ENCODE measurements at places on chromosomes 12 and 14.

- DNase-seq: no peak
These were observed 69.3 kb upstream of the ADAMTS20 start for GRCh38 chr12:43621262-43621661.

GRCh38 chr14:35247777-35248475, 44.3 kb upstream of the PSMA6 start:
- no peak for DNase-seq

DNA sequence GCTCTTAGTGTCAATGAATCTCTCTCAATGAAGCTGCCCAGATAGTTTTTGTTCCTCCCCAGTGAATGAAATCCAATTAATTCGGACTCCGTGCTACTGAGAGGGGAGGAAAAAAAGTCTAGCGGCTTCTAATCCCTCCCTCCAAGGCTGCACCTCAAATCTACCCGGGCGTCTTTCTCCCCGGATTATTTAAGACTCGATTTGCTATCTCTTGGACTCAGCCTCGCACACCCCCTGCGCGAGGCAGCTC, 134 bp downstream of the DUSP6 start:
- DNase-seq: no peak

- DNase-seq: peak; percentile 0
These were observed 1346.4 kb downstream of the TMEM121 start for GRCh38 chr14:106872611-106873446.

- DNase-seq: no peak
These were observed 123.3 kb upstream of the MED13L start for GRCh38 chr12:116400636-116401372.

DNA sequence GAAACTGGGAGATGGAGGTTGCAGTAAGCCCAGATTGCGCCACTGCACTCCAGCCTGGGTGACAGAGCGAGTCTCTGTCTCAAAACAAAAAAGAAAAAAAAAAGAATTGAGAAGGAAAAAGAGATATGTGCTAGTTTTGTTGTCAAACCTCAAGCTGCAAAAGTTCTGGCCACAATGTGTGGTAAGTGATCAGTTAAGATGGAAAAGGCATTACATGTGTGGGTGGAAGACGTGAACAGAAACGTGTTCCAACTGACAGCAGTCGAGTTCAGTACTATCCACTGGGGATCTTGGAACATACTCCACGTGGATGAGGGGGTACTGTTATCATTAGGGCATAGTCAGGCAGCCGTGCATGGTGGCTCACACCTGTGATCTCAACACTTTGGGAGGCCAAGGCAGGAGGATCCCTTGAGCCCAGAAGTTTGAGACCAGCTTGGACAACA, 17.3 kb downstream of the GPR68 start:
- DNase-seq: no peak

DNA sequence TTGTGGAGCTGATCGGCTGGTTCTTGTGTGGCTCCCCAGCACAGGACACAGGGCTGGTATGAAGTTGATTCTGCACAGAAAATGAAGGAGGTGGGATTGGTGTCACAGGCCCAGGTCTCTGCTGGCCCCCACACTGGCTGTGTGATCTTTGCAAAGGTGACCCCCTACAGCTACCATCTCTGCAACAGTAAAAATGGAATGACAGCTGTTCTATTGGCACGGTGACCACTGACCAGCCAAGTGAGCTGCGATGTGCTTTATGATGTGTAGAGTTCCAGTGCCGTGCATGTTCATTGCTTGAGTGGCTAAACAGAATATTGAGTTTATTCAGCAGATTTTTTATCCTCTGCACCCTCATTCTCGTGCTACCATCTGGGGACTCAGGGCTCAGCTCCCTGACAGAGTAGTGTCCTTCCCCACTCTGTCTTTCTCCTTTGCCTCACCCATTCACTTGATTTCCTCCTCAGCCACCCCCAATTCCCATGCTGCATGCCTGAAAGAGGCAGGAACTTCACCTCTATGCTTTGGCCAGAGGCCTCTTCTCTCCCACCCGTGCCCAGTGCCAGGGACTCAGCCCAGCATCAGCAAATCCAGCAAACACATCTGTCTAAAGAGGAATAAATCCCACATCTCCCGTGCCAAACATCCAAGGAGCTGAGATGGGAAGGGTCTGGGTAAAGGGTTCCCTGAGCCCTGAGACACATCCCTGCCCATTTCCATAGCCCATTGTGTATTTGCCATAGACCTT, 21.2 kb downstream of the C14orf132 start:
- DNase-seq: no peak

- no peak for DNase-seq
These were observed 29.8 kb downstream of the TESPA1 start for GRCh38 chr12:54954801-54955200.

DNA sequence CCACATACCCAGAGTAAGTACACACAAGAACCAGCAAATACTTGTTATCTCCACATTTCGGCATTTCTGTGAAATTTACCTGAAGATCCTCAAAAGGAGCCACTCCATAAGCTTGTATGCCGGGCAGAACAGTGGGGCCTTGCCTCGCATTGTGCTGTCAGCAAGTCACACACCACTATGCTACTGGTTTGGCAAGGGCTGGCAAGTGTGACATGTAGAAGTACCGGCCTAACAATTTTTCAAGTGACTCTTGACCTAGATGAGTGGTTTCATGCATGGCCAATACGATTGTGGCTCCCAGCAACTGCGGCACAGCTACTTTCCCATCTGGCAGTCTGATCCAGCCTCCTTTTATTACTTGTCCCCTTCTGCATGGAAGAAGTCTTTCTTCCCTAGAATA, 69.8 kb downstream of the GAS2L3 start:
- no peak for DNase-seq

GRCh38 chr14:91744068-91744480, 12.2 kb upstream of the CATSPERB start:
- DNase-seq: no peak

GRCh38 chr12:12011880-12012260, 58.9 kb upstream of the BCL2L14 start:
- DNase-seq: no peak

DNA sequence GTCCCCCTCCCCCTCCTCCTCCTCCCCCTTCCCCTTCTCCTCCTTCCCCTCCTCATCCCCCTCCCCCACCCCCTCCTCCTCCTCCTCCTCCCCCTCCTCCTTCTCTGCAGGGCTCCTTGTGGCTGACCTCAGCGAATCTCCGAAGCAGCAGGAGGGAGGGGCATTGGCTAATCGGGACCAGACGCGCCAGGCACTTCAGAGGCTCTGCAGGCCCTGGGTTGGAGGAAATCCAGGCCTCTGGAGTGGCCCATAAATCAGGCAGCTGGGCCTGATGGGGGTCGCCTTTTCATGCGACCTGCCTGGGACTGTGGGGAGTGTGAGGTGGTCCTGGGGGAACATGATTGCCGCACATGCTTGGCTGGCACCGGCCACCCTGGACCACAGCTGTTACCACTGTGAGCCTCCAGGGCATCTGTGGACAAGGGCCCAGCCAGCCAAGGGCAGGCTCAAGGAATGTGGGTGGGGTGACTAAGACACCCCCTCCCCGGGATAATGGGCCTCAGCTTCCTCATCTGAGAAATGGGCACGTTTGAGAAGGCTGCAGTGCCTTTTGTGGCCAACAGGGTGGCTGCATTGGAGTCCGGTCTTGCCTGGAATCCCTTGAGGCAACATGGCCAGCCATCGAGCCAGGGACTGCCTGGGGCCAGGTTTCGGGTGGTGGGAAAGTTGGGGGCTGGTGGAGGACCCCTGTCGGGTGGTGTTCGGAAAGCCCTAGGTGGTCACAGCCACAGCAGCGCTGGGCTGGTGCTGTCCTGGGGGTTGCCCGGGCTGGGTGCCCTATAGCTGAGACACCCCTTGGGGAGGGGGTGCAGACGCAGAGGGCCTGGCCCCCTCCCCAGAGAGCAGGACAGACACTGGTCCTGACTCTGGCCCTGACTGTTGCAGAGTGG, 12.0 kb downstream of the KIF26A start:
- no peak for DNase-seq

GRCh38 chr12:47114481-47114892, 34.7 kb upstream of the AMIGO2 start:
- DNase-seq: no peak

- DNase-seq: no peak
These were observed 15.5 kb downstream of the SUDS3 start for GRCh38 chr12:118391836-118392235.
